ENCODE measurements at places on chromosomes 11 and 22.
A peak's percentile ranks its signal among the peaks of the same experiment; 100 is the strongest.

- DNase-seq = no peak
These were observed 21.1 kb downstream of the SIK3 start for GRCh38 chr11:117076941-117077691.

- DNase-seq = no peak
These were observed 71.5 kb downstream of the FCHSD2 start for GRCh38 chr11:73070653-73071052.

- no peak for DNase-seq
These were observed 167.6 kb upstream of the MTMR2 start for GRCh38 chr11:96091476-96091875.

DNA sequence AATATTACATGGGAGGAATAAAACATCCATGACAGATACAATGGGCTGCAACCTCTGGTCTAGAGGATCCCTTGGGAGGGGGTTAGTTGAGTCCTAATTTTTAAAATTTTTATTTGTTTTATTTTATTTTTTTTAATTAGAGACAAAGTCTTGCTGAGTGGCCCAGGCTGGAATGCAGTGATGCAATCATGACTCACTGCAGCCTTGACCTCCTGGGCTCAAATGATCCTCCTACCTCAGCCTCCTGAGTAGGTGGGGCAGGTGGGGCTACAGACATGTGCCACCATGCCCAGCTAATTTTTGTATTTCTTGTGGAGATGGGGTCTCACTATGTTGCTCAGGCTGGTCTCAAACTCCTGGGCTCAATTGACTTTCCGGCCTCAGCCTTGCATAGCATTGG is 43.1 kb downstream of the FDX1 start:
- no peak for DNase-seq

DNA sequence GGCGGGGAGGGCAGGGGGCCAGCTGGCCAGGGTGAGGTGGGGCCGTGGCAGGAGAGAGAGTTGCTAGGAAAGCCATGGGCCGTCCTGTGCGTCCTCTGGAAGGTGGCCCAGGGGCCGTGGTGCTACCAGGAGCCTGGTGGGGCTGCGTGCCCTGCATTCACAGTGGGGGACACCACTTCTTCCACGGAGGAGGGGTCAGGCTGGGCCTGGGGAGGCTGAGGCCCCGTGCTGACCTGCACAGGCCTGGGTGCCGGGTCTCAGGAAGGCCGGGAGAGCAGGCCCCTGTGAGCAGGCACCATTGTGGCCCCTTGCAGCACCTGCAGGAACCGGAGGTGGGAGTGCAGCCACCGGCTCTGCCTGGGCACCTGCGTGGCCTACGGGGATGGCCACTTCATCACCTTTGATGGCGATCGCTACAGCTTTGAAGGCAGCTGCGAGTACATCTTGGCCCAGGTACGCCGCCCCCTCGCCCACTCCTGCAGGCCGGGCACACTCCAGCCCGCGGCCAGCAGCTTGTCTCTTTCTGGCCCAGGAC is 12.0 kb downstream of the MUC5B start:
- no peak for DNase-seq

GRCh38 chr11:102318469-102318868 is 1.2 kb downstream of the BIRC3 start:
- peak; percentile 52 for DNase-seq

- DNase-seq = no peak
These were observed 4.1 kb downstream of the CCDC188 start for GRCh38 chr22:20146777-20147176.

DNA sequence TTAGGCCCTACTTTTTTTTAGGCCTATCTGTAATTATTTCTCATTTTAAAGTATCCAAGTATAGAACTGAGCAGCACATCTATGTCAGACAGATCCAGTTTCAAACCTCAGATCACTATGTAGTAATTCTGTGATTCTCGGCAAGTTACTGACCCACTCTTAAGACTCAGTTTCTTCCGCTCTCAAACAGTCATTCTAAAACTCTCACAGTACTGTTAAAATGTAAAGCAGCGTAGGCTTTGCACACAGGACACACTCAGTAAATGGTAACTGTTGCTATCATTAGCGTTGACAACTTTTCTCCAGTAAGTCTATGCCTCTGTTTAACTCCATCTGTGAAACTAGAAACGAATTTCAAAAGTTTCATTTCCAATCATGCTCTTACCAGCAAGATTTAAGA is 277.1 kb downstream of the TTC28 start:
- DNase-seq = no peak

DNA sequence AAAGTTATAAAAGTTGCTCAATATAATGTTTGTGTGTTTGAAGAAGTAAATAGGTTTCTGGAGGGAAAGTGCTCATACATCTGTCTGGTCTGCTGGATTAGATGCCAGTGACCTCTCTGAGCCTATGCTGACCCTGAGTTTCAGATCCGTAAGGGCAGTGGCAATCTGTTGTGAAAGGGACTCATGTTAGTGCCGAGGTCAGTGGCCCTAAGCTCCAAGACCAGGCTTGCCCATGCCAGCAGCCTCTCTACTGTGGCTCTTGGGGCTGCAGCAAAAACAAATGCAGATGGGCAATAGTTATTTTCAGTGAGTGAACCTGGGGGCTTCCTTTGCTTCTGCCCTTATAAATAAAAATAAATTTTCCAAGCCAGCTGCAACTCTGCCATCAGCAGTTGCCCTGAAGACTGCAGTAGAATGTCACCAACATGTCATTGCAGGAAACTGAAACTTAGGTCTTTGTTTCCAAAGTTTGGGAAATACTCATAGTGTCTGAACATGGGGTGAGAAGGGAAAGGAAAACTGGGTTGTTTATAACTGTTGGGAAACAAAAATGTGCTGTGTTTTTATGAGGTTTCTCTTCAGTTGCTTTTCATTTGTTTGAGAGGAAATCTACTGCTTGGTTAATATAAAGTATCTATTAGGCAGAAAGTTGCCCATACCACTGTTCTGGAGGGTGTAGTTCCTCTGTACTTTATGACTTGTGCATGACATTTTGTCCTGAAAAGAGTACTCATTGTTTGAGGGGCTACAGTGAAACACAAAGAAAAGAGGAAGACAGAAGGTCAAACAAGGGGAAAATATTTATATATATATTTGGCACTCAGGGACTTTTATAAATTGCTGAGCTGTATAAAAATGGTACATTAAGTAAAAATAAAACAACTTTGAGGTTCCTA is 9.5 kb upstream of the MS4A4E start:
- DNase-seq = no peak

DNA sequence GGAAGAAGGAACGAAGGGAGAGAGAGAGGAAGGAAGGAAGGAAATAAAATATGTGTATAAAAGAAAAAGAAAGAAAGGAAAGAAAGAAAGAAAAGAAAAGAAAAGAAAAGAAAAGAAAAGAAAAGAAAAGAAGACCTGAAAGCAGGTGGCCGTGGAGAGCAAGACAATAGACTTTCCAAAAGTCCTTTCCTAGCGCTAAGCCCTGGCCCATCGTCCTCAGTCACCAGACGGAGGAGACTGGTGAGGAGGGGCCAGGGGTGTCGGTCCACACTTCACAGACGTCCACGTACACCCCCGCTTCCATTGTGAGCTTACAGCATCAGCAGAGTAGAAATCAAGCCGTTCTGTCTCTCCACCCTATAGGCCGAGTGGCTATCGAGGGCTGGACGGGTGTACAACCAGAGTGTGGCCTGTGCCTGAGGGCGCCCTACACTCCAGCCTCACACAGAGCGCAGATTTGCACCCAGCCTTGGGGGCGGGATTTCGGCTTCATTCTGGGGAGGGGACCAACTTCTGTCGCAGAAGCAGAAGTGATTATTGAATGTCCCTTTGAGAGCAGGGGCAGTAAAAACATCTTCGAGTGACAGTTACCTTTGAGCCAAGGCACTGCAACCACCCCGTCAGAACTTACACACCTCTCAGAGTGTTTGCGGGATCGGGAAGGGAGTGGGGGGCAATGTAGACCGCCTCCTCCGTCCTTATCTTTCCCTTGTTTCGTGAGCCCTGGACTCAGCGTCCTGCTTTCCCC is 2.0 kb upstream of the BSX start:
- no peak for DNase-seq

- no peak for DNase-seq
These were observed 654.3 kb downstream of the NTM start for GRCh38 chr11:132024587-132025295.

DNA sequence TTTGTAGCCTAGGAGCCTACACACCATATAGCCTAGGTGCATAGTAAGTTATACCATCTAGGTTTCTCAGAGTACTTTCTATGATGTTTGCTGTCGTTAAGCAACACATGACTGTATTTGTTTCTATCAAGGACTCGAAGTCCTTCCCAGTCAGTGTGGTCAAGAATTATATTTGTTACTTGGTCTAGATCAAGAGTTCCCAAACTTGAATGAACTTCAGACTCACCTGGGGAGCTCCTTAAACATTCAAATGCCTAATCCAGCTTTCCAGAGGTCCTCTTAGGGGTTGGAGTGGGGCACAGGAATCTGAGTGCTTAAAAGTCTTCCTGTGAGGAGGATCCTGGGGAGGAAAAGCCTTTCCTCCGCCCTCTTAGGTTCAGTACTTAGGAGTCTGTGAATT is 41.5 kb upstream of the PAMR1 start:
- DNase-seq = no peak

- DNase-seq = no peak
These were observed 342.7 kb upstream of the SYN3 start for GRCh38 chr22:33400891-33401290.

DNA sequence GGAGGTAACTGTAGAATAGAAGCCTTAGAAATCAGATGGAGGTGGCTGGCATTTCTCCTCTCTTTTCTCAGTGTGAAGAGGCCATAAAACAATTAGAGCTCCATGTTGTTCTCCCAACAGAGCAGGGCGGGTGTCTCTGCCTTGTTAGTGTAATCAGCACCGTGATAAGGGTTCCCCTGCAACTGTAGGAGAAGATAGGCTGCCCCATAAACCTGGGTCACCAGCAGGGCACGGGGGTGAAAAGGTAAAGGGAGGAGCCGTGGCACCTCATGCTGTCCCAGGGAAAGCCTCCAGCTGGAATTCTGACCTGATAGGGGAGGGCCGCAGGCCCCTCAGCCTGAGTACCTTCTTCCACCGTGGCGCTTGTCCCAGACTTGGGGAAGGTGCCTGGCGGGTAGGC is 68.7 kb downstream of the ISX start:
- DNase-seq = no peak

GRCh38 chr11:54603898-54604297 is at the start of gene OR4C46:
Gene OR4C46 (minus strand): TSS chr11:54603998. CDS start chr11:54603998, 0 bp downstream.
- no peak for DNase-seq

GRCh38 chr11:79671401-79671800 is 230.6 kb upstream of the TENM4 start:
- DNase-seq = no peak

- no peak for DNase-seq
These were observed 5.7 kb upstream of the C1QTNF6 start for GRCh38 chr22:37193629-37194191.

DNA sequence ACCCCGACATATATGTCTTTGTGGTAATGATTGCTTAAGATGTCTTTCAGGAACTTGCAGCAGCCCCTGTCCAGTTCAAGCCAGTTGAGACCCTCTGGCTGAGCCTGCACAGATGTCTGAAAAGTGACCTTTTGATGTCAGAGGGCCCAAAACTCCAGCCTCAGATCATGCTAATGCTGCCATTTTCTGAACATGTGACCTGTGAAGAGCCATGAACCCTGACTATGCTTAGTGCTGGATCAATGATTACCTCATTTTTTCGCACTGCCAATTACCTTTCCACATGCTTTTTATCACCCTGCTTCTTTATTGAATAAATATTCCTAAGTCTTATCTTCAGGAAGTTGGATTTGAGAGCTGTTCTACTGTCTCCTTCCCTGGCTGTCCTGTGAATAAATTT is 6.9 kb upstream of the CYP2R1 start:
- DNase-seq = no peak

Measured in activated CD4-positive, alpha-beta T cell treated with anti-CD3 and anti-CD28 coated beads, Interleukin-2, amount 50 U/mL, for 4 hours (primary cell).